Left hindlimb (tissue), 1 donor: ENCODE measurements at places on chromosomes 13 and 19.
A peak's percentile ranks its signal among the peaks of the same experiment; 100 is the strongest.

DNA sequence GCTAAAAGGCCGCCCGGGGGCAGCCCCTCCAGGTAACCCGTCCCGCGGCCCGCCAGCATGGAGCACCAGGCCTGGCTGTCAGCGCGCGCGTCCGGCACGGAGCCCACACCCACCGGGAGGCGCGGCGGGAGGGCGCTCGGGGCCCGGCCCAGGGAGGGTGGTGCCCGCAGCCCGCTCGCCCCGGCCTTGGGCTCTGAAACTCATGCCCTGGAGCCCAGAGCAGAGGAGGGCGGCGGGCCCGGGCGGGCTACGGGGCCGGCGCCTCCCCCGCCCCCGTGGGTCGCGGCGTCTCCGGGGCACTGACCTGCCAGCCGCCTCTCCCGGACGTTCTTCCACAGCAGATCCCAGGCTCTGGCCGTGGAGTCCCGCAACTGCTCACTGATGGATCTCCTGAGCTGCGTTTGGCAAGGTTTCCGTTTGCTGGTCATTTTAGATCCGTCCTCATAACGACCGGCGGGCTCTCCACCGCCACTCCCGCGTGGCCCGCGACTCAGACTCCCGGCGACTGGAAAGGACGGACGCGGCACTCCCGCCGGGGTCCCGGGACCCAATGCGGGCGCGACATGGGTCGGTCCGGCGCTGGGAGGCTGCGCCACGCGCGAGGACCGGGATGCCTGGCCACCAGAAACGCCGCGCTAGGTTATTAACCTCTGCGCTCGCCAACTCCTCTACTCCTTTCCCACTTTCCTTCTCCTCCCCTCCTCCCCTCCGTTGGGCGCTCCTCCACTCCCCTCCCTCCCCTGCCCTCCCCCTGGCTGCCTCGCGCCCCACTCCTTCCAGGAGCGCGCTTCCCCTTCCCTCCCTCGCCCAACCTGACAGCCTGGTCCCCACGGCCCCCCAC is 64.7 kb upstream of the STARD13 start:
- DNase-seq = peak; percentile 83

GRCh38 chr19:29380581-29380980 is 145.2 kb upstream of the VSTM2B start:
- DNase-seq = no peak

GRCh38 chr13:43996221-43996620 is 116.5 kb downstream of the LACC1 start:
- DNase-seq = no peak

GRCh38 chr13:30569901-30570576 is 47.7 kb upstream of the USPL1 start:
- DNase-seq = peak; percentile 27

DNA sequence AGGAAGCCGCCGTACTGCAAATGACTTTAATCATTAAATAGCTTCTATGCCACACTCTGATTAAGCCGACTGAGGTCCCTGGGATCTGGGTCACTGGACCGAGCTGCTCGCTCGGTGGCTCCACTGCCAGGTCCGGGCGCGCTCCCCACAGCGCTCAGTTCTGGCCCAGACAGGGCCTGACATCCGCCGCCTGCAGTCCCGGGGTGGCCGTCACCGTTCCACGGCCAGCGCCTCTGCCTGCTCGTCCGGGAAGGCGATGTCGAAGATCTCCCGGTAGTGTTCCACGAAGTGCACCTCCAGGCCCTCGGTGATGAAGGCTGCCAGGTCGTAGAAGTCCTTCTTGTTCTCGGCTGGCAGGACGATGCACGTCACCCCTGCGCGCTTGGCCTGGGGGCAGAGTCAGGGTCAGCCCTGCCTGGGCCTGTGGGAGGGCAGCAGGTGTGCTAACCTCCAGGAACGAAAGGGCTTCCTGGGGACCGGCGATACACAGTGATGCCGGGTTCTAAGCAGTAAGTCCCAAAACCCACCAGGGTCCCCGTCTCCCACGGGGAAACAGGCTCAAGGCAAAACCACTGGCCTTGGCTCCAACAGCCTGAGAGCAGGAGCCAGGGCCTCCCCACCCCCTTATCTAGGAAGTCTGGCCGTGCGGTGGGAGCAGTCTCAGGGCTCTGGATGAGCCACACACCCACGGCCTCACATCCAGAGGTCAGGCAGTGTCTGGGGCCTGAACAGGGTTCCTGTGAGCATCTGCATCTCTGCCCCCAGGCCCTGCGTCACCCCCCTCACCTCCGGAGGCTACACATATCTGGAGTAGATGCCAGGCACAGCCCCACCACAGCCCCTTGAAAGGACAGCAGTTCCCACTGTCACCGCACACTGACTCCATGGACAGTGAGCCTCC is 2.0 kb downstream of the RPL36 start:
- no peak for DNase-seq

DNA sequence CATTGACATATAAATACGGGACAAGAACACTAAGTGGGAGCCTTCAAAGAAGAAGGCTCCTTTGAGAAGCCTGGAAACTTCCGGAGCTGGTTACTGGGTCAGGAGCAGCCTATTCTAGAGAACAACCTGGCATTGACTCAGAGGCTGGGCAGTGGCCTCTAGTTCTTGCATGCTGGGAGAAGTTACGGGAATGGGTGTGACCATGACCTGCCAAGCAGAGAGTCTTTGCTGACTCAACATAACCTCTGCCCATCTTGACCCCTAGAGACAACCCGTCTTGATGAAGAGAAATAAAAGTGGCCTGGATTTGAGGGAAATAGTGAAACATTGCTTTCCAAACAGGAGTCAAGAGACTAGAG is 21.0 kb downstream of the STARD13 start:
- no peak for DNase-seq

GRCh38 chr13:20526664-20527063 is 1.0 kb upstream of the CRYL1 start:
- DNase-seq = no peak

DNA sequence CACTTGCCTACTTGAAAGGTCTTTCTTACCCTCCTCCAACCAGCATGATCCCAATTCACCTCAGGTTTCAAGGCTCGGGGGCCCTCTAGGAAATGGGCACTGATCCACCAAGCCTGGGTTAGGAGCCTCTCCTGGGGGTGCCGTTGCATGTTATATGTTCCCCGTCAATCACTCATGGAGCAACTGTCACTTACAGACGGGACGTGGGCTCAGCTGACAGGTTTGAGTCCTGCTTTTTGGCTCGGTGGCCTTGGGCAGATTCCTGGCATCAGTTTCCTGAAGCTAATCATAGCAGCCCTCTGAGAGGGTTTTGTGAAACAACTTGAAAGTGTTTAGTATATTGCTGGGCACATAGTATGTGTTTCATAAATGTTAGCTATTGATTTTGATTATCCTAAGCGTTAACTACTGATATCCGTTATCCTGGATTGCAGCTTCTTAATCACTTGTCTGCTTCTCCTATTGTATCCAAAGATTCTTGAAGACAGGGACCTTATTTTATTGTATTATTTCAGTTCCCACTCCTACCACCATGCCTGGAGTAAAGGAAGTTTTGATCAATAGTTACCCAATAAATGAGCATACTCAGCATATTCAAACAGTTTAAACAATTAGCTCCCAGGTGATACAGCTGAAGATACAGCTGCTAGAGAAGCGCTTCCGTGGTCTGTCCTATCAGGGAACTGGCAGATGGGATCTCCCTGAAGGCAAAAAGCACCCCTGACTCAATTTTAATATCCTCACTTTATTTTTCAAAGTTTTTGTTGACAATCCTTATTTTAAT is 57.9 kb downstream of the RFC3 start:
- no peak for DNase-seq

- DNase-seq = no peak
Measured at GRCh38 chr13:111278743-111279652, 41.4 kb upstream of the TEX29 start.

DNA sequence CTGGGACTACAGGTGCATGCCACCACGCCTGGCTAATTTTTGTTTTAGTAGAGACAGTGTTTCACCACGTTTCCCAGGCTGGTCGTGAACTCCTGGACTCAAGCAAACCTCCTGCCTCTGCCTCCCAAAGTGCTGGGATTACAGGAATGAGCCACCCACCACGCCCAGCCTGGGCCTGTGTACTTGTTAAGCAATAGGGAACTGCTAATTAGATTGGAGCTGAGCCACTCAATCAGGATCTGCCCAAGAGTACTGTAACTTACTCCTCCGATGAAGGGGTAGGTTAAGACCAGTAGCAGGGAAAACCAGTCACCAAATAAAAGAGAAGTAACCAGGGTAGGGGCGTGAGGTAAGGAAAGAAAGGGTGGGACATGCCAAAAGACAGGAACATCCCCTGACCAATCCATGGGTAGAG is 2.3 kb downstream of the DDX39A start:
- no peak for DNase-seq
